ENCODE measurements at places on chromosomes 3 and 15.

- peak; percentile 96 for DNase-seq
Measured at GRCh38 chr3:184777566-184778356, 34.2 kb upstream of the VPS8 start.

DNA sequence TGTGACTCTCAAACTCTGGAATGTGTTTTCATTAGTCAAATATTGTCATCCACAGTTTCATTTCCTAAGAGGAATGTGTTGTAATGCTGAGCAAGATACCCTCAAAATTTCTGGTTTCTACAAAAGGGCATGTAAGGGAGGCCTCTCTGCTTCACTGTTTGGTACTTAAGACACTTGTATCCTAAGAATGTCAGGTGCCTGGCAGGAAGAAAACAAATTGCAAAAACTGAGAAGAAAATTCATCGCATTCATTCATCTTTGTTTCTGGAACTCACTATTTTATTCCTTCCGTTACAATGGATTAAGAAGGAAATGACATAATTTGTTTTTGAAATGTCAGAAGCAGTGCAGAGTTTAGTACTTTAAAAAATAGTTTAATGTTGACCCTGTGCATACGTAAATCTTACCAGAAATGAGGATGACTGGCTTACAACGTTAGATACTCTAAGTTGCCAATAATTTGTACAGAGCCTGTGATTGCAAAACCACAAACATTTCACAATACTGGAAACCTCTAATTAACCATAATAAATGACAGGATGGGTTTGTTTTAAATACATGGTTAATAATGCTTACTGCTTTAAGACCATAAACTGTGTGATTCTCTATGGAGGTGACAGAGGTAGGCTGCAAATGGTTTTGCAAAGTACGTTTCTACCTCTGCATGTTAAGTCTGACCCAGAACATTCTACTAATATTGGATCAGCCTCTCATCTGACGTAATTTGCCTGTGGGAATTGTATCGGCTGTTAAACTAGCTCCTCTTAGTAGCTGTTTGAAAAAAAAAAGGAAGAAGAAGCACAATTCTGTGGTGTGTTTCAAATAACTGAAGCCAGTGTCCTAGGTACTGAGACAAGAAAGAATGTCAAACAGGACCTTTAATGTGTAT, 477.8 kb downstream of the RBMS3 start:
- DNase-seq = peak; percentile 85

DNA sequence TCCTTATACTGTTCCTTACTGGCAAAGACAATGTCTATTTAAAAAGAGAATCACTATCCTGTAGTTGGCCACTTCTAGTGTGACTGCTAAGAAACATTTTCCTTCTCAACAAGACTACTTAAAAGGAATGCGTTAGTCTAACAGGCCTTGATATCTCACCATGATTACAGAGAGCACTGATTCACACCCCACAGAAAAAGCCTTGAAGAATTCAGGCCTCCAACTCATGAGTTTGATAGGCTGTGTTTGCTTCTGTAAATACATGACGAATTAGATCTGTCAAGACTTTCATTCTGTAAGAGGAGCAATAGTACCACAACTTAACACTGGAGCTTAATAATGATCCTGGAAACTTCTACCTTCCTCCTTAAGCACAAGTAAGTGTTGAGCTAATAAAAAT, 432.8 kb upstream of the NR2F2 start:
- DNase-seq = no peak

DNA sequence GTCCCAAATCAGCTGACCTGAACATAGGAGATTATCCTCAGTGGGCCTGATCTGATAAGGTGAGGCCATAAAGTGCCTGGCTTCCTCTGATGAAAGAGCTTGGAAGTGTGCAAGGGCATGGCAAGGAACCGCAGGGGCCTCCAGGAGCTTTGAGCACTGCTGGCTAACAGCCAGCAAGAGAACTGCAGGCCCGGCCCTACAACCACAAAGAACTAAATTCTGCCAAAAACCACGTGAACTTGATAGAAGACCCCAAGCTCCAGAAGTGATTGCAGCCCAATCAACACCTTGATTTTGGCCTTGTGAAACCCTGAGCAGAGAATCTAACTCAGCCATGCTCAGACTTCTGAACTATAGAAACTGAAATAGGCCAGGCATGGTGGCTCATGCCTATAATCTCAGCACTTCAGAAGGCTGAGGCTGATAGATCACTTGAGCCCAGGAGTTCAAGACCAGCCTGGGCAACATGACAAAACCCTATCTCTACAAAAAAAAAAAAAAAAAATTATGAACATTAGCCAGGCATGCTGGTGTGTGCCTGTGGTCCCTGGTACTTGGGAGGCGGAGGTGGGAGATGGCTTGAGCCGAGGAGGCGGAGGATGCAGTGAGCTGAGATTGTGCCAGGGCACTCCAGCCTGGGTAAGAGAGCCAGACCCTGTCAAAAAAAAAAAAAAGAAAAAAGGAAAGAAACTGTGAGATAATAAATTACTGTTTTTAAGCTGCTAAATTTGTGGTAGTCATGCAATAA, 7.7 kb upstream of the DIS3L start:
- DNase-seq = no peak

DNA sequence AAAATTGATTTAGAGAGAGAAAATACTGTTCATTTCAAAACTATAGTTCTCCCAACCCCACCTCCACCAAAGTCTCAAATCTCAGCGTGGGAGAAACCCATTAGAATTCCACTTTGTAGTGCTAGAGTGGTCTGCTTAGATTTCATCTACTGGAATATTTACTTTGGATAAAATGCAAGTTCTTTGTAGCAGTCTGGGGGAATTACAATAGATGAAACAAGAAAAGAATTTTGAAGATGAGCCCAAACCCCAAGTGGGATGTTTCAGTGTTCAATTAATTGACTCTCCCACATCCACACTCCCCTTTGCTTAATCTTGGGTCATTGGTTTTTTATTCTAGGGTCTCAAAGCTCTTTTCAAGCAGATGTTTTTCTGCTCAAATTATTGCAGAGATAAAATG, 97.8 kb downstream of the RPL22L1 start:
- DNase-seq = peak; percentile 29

GRCh38 chr15:44315773-44316465, 27.4 kb downstream of the GOLM2 start:
- DNase-seq = no peak

- peak; percentile 64 for DNase-seq
Measured at GRCh38 chr3:57864853-57865252, 108.7 kb downstream of the SLMAP start.

DNA sequence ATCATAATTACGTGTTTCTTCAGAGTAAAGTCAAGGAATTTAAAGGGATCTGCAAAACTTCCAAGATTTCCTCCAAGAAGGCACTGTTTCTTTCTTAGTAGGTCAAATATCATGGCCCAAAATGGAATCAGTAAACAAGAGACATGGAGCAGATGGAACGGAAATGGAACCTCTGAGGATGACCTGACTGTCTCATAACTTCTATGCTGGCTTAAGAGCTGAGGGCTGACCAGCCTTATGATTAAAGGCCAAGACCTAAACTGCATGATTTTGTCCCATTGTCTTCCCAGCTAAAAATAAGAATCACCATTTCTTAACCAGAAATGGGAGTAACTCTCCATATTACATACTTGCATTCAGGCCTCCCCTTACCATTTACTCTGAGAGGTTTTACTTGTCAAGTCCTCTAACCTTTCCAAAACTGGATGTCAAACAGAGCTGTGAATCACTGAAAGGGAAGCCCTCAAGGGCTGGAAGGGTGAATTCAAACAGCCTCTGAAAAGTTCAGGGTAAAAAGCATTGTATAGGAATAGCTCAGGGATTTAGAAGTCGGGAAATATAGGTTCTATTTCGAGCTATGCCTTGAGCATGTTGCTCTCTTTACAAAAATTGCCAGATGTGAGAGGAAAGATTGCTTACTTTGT, 103.7 kb downstream of the MEIS2 start:
- DNase-seq = no peak

- peak; percentile 75 for DNase-seq
Measured at GRCh38 chr3:51559411-51559888, 20.9 kb downstream of the RAD54L2 start.

- no peak for DNase-seq
Measured at GRCh38 chr3:105618556-105618955, 250.3 kb downstream of the CBLB start.

DNA sequence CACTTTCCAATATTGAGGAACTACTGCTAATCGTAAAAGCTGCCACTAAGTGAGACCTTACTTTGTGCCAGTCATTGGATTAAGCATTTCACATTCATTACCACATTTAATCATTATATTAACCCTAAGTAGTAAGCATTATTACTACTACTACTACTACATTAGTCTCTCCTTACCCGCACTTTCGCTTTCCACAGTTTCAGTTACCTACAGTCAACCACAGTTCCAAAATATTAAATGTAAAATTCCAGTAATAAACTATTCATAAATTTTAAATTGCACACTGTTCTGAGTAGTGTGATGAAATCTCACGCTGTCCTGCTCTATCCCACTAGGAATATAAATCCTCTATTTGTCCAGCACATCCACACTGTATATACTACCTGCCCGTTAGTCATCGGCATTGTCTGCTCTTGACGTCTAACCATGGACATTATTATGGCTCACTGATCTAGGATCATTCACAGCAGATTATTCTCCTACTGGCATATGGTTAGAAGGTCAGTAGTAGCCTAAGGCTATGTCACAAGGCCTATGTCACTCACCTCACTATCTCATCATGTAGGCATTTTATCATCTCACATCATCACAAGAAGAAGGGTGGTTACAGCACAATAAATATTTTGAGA, 121.1 kb downstream of the GSK3B start:
- DNase-seq = no peak

GRCh38 chr15:67968966-67969365, 85.1 kb upstream of the PIAS1 start:
- no peak for DNase-seq

GRCh38 chr15:33788906-33789540, 179.3 kb upstream of the CHRM5 start:
- DNase-seq = peak; percentile 79

- DNase-seq = no peak
Measured at GRCh38 chr3:166209701-166210100, 372.5 kb upstream of the BCHE start.
